Fibroblast of the conjunctiva (primary cell): ENCODE measurements at places on chromosomes 5 and 9.

- DNase-seq, result no peak
Measured at GRCh38 chr5:169874621-169875020, 105.7 kb downstream of the INSYN2B start.

DNA sequence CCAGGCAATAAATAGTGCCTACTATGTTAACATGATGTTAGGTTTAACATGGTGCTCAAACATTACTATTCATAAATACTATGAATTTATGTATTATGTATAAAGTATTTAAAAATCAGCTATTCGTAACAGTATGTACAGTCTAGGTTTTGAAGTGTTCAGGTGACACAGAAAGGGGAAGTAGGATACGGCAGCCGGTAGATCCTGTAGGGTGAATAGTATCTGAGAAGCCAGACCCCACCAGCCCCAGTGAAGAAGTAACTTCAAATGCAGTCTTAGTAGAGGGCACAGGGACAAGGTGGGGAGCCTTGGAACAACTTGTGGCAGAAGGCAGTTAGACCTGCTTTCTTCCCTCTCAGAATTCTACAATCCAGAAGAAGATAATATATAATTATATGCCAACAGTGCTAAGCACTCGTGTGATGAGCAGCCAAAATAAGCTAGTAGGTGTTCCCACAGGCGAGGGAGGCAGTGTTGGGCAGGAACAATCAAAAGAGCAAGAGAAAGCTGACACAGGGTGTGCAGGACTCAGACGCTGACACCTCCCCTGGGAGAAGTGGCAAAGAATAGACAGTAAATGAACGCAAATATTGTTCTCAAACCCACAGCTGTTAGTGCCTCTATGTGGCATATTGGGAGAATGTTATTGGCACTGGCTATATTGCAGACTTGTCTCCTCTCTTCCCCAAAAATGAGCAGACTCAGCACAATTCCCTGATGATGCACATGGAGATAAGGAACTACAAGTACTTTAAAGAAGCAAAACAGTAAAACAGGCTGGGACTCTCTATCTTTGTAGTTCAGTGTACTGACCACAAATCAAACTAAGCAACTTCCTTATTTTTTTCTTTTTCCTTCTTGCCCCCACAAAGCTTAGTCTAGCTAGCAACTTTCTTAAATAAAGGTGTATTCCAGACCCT lies 4.6 kb downstream of the ZNF367 start:
- no peak for DNase-seq

- no peak for DNase-seq
Measured at GRCh38 chr5:132479111-132479951, 11.2 kb downstream of the IRF1 start.

DNA sequence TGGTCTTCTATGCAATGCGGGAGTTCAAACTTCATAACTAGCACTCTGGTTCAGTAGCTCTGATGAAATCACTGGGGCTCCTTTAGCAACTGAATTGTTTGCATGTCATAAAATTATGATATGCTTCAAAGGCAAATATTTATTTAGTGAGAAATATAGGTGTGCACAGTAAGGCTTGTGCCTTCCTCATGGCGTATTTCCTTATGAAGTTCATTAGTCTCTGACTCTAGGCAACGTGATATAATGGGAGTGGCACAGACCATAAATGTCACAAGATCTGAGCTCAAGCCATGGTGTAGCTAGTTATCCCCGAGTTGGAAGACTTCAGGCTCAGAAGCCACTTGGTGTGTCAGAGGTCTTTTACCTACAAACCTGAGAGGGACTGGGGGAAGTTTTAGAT lies 35.5 kb downstream of the PIP5K1B start:
- no peak for DNase-seq

- no peak for DNase-seq
Measured at GRCh38 chr5:173581408-173582215, 34.8 kb downstream of the BOD1 start.

- DNase-seq, result no peak
Measured at GRCh38 chr5:164202338-164202737, 696.9 kb downstream of the MAT2B start.

GRCh38 chr5:5751987-5752386 lies 329.5 kb downstream of the ICE1 start:
- DNase-seq, result no peak

DNA sequence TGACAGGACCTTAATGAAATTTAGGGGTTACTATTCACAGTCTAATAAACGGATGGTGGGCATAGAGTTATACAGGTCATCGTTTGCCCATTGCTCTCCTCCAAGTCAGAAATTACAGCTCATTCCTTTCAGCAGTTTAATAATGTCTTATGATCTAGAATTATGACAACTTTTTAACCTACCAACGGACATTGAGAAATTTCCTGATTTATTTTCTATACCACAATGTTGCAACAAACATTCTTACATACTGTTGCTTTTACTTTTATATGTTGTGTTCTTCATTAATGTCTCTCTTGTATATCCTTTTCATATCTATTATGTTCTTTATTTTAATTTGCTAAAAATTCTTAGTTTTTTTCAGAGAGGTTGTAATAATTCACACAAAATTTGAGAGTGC lies 152.8 kb upstream of the PRLR start:
- DNase-seq, result no peak

GRCh38 chr5:39055768-39056398 lies 18.3 kb downstream of the RICTOR start:
- no peak for DNase-seq

DNA sequence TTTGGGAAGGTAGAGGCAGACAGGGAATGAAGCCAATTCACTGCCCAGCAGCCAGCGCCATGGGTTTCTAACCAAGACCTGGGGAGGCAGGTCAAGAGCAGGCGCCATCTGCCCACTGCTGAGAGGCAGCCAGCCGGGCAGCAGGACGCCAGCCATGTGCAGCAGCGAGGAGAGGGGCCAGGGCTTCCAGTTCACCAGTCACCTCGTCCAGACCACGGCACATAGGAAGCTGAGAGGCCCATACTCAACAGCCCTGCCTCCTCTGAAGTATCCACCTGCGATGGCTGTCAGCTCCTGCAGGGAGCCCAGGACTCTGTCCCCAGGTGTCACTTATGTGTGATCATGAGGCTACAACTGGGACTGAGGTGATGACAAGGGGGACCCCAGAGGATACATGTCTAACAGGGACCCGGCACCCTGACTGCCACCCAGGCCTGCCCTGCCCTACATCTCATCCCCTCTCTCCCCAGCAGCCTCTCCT lies 30.1 kb downstream of the IPPK start:
- no peak for DNase-seq

DNA sequence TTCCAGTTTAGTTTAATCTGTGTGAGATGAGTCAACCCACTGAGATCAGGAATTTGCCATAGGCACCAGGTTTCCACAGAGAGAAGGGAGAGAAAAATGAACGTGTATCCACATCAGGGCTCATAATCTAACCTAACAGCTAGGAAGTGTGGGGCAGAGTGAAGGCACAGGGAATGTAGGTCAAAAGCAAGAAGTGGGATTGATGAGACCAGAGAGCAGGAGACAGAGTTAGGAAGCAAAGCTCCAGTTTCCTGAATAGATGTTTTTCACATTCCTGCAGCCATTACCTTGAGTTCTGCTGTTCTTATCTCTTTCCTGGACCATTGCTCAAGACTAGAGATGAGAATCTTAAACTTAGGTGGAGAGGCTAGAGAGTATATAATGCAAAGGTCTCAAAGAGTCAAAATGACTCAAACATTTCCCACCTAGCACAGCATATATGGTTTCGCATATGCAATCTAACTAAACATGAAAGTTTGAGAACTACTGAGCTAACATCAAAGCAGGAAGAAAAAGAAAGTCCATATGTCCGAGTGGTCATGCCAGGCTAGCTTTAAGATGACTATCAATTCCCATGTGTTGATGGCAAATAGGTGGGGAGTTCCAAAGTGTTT lies 41.1 kb upstream of the GNAQ start:
- DNase-seq, result no peak

DNA sequence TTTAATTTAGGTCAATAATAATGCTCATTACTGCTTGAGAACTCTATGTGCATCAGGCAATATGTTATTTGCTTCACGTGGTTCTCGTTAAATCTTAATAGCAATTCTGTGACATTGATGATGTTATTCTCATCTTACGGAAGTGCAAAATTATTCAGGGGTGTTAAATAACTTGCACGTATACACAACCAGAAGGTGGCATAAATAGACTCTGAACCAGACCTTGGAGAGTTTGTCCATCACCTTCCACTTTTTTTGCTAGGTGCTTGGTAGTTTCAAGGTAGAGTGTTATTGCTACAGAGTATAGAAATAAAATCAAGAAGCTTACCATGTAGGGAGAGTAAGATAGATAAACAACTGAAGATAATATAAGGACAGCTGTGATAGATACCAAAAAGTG lies 23.6 kb upstream of the TNFAIP8 start:
- no peak for DNase-seq

GRCh38 chr9:87442451-87442850 lies 55.2 kb upstream of the DAPK1 start:
- DNase-seq, result no peak

DNA sequence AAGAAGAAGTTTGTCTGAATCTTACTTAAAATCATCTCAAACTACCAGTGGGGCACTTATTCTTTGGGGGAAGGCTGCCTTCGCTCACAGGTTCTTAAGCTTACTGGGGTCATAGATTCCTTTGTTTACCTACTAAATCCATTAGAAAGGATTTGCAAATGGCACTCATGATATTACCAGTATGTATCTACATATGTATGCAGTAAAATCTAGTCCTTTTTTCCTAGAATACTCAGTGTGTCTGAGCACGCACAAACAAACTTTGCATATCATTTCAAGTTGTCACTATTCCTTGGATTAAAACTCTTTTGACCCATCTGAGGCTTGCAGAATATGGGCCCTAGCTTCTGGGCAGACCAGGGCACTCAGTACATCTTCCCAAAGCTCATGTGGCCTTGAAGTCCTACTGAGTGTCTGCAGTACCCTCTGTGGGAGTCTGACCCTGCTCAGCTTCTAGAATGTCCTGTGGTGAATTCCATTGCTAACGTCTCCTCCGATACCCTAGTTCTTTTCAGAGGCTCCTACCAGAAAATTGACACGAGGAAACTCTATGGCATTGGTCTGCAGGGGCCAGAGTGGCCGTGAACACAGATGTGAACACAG lies 297.9 kb downstream of the SLIT3 start:
- no peak for DNase-seq

GRCh38 chr5:149126906-149127305 lies 14.4 kb upstream of the ABLIM3 start:
- DNase-seq, result no peak

DNA sequence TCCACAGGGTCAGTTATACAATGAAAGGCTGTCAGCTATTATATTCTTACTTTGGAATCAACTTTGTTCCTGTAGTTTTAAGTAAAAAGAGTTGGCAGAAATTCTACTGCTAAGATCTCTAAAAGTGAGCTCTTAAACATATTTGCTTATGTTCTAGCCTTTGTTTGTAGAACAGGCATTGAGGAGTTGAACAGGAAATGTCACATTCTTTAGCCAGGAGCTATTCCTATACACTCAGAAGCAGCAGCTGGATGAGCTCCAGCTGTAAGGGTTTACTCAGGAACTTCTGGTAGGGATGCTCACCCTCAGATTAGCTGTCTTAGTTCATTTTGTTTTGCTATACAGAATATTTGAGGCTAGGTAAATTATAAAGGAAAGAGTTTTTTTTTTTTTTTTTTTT lies 22.4 kb upstream of the SPINK14 start:
- no peak for DNase-seq

DNA sequence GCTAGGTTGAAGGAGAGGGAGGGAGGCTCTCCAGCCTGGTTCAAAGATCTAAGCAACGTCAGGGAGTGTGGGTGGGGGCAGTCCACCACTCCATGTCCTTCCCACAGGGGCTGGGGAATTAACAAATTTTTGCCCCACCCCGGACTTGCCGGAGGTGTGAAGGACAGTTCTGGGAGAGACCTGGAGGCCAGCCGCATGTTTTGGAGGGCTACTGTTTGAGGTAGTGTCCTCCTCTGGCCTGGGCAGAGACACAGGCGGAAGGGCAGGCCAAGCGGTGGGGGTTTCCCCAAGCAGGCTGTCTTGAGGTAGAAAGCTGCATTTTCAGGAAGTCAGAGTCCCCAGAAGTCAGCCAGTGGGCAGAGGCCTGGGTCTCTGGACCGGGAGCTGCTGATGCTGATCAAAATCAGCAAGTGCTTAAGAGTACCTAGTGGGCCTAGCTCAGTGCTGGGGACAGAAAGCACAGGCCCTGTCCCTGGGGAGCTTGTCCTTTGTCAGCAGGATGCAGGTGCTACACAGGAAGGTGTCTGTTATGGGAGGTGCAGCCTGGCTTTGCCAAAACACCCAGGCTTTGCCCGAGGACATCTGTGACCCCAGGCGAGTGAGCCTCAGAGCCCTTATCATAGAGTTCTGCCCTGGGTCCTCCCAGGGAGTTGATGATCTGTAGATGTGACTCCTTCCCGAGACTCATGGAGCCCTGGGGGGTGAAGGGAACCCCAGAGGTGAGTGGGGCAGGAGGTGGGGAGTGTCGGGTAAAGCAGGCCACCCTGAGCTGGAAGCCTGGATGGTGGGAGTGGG lies 18.5 kb downstream of the JADE2 start:
- no peak for DNase-seq

- DNase-seq, result no peak
Measured at GRCh38 chr5:171969288-171969880, 37.1 kb downstream of the FBXW11 start.

DNA sequence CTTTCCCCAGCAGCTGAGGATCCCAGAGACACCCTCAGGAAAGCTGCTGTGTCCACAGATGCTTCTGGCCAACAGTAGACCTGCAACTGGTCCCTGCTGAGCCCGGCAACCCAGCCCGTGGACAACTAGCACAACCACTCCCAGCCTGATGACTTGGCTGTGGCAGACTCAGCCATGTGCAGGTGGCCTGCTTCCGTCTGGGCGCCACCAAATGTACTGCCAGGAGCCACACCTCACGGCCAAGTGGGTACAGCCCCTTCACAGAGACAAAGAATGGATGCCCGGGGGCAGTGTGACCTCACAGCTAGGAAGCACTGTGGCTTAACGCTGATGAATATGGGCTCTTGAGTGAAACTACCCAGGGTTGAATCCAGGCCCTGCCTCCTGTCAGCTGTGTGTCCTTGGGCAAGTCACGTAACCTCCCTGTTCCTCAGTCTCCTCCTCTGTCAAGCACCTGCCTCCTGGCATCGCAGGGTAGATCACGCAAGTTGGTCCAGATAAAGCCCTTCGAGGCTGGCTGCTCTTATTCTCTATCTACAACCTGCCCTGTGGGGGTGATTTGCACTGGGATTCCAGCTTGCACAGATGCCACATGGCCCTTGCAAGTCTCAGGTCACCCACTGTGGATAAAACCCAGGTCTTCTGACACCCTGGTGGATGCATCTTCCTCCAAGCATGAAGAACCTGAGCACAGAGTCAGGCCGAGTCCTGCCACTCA lies 225.0 kb downstream of the PBX3 start:
- no peak for DNase-seq

- DNase-seq, result no peak
Measured at GRCh38 chr9:135965124-135965756, 4.1 kb upstream of the UBAC1 start.

- no peak for DNase-seq
Measured at GRCh38 chr5:170393235-170393634, 4.1 kb upstream of the KCNMB1 start.

DNA sequence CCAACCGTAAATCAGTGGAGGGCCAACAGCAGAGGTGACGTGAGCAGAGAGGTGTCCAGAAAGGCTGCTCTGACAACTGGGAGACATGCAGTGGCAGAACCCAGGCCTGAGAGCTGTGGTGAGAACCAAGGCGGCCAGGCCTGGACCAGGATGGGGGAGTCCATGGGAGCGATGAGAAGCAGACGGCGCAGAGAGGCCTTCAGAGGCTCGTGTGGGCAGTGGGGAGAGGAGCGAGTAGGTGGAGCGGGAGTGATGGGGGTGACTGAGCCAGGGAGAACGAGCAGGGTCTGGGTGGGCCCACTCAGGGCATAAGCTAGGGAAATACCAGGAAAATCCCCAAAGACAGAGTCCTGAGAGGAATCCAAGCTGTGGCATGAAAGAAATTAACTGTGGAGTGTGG lies 7.9 kb upstream of the IL3 start:
- no peak for DNase-seq
